ENCODE measurements at places on chromosomes 5 and 9.

GRCh38 chr9:115373000-115373709 lies 255.2 kb upstream of the TNC start:
- no peak for DNase-seq

GRCh38 chr9:95134457-95134881 lies 183.0 kb downstream of the FANCC start:
- no peak for DNase-seq

DNA sequence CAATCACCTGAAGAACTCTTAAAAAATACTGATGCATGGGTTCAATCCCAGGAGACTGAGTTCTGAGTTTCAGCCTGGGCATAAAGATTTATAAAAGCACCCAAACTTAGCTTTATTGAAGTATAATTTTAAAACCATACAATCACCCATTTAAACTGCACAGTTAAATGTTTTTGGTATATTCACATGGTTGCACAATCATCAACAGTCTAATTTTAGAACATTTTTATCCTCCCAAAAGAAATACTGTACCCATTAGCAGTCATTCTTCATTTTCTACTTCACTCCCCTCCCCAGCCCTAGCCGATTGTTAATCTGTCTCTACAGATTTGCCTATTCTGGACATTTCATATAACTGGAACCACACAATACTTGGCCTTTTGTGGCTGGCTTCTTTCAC lies 141.7 kb downstream of the ARSB start:
- no peak for DNase-seq

DNA sequence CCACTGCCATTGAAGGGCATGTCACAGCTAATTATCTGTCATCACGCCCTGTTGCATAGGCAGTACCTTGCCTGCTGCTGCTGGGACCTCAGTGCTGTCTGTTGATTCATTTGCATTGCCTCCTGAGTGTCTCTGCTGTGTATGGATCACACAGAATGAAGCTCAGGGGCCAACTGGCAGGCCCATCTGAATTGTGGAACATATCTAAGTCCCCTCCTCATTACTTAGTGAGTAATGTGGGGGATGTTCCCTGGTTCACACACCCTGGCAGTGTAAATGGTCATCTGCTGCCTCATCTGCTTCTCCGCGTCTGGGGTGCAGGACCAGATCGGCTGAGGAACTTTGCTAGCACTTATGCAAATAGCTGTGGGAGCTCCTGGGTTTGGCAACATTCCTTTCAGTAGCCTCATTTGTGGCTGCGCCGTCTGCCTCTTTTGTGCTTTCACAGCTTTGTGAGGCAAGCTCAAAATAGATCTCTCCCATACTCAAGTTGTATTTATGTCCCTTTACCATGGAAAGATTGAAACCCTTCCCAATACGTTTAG lies 25.4 kb downstream of the TYRP1 start:
- no peak for DNase-seq

DNA sequence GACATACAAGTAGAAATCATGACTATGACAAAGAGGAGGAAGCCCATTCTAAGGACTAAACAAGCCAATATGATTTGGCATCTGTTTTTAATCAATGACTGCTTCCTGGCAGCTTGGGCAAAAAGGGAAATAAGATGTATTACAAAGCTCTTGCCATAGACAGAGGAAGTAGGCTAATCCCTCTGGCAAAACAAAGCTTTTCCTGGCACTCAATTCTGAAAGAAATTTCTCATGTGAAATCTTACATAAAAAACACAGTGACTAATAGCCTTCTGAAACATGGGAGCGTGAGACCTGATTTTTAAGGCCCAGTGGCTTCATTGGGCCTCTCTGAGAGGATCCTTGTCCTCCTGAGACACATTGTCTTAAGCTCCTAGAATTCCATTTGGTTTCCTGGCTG lies 93.6 kb downstream of the COL23A1 start:
- DNase-seq, result no peak

GRCh38 chr5:57692582-57693487 lies 210.2 kb upstream of the ACTBL2 start:
- DNase-seq, result peak; percentile 46

- DNase-seq, result no peak
Observed at GRCh38 chr5:622946-623522, 10.9 kb downstream of the CEP72 start.

GRCh38 chr9:74044844-74045243 lies 452.3 kb upstream of the RORB start:
- no peak for DNase-seq

- DNase-seq, result no peak
Observed at GRCh38 chr9:16191691-16192402, 639.0 kb downstream of the CCDC171 start.

- no peak for DNase-seq
Observed at GRCh38 chr5:2454876-2455275, 296.6 kb downstream of the IRX2 start.

GRCh38 chr9:34576597-34577399 lies 12.7 kb downstream of the CNTFR start:
- DNase-seq, result no peak

GRCh38 chr9:88291856-88292255 lies 96.4 kb upstream of the SPIN1 start:
- no peak for DNase-seq

DNA sequence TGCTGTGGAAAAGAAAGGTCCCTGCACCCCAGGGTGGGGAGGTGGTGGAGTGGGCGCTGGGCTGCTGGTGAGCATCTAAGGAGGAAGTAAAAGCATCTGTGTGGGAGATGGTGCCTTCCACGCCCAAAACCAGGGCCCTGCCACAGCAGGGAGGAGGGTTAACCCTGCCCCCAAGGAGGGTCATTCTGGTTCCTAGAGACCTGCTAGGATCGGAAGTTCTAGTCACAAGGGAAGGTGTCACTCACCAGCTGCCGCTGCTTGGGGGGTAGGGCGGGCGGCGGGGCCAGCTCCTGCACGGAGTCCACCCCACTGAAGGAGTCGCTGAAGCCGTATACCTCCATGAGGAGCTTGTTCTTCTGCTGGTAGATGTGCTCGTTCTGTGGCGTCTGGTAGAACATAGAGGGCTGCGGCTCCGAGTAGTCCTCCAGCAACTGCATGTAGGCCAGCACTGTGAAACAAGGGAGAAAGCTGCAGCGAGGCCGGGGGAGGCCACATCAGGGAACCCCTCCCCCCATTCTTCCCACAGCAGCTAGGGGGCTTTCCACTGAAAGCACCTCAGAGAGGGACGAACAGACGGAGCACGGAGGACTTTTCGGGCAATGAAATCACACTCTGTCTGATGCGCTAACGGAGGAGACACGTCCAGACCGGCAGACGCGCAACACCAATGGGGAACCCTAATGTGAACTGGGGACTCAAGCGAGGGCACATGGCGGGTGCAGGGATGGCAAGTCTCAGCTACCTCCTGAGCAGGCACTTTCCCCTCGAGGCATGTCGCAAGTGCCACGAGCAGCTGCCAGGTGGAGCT lies 76.4 kb downstream of the PRRT1B start:
- no peak for DNase-seq

DNA sequence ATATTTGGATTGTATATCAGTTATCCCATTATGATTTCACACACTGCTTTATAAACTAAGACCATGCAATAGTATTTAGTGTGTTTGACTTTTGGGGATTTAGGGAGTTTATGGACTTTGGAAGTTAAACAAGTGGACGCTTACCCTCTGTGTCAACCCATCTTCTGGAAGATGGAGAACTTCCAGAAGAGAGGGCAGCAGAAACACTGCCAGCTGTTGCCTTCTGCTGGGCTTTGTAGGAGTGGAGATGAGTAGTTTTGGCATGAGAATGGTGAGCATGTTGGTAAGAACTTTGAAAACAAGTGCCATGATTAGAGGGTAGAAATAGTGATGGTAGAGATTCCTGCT lies 2.2 kb downstream of the DNAJC25 start:
- no peak for DNase-seq

DNA sequence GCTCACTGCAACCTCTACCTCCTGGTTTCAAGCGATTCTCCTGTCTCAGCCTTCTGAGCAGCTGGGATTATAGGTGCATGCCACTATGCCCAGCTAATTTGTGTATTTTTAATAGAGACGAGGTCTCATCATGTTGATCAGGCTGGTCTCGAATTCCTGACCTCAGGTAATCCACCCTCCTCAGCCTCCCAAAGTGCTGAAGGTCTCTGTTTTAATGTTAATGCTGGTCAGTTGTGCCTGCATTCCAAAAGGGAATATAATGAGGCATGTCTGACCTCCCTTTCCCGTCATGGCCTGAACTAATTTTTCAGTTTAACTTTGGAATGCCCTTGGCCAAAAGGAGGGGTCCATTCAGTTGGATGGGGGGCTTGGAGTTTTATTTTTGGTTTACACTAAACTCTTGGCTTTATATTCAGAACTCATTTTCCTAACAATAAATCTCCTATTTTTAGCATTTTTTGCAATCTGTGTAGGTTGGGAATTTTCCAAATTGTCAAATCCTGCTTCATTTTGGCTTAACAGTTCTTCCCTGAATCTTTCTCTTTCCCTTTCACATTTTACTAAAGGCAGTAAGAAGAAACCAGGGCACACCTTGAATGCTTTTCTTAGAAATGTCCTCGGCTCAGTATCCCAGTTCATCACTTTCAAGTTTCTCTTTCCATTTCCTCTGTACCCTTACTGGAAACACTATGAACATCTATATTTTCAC lies 1175.5 kb downstream of the MAT2B start:
- DNase-seq, result no peak

- no peak for DNase-seq
Observed at GRCh38 chr9:16328349-16328748, 542.1 kb downstream of the BNC2 start.

- no peak for DNase-seq
Observed at GRCh38 chr9:134912126-134912840, 5.4 kb downstream of the FCN1 start.

- DNase-seq, result no peak
Observed at GRCh38 chr9:96251451-96251850, 50.5 kb downstream of the HSD17B3 start.

- peak; percentile 44 for DNase-seq
Observed at GRCh38 chr5:92519811-92520632, 1061.0 kb downstream of the NR2F1-AS1 start.

- DNase-seq, result no peak
Observed at GRCh38 chr5:140136624-140137023, 10.9 kb downstream of the IGIP start.

GRCh38 chr9:22446589-22446949 lies at the start of gene DMRTA1:
Gene DMRTA1, plus strand, starts transcription at chr9:22446824. Its CDS starts 242 bp downstream, at chr9:22447066.
- DNase-seq, result no peak

DNA sequence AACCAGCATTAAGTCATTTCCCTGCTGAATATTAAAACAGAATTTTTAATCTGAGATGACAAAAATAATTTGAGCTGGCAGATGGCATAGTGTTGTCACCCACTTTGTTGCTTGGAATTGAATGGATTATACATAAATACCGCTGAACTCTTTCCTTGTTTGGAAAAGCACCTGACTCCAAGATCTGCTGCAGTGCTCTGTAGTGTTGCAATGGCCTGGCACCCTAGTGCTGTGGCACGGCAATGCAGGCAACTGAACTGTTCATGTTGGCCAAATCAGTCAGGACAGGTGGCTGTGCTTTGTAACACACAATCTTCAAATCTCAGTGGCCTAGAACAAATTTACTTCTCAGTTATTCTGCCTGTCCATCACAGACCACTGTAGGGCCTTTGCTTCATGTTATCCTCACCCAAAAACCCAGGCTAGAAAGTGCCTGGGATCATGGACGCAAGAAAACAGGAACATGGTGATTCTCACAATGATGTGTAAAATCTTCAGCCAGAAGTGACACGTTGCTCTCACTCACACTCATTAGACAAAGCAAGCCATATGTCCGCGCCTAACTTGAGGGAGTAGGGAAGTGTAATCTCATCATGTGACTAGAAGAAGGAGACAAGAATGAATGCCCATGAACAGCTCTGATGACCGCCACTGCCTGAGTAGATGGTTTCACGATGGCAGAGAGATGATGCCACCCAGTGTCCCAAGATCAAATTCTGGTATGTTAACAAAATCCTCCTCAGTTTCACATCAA lies 191.9 kb upstream of the PUM3 start:
- DNase-seq, result no peak

DNA sequence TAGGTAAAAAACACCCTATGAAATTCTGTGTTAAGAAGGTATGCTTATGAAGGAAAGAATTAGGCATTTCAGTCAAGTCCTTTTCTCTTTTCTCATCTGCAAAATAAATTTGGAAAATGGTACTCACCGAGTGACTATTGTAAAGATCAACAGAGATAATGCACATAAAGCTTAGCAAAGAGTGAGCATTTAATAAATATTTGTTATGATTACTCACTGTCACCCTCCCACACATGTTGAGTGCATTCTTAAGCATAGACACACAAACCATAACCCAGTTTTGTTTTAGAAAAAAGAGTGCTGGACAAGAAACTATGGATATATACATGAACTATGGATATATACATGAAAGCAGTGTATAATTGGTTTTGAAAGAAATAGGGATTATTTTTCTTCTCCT lies 54.7 kb upstream of the PRLR start:
- no peak for DNase-seq

GRCh38 chr5:31707329-31707728 lies 68.4 kb downstream of the PDZD2 start:
- DNase-seq, result no peak

- peak; percentile 21 for DNase-seq
Observed at GRCh38 chr9:127637322-127637847, 25.3 kb downstream of the STXBP1 start.

DNA sequence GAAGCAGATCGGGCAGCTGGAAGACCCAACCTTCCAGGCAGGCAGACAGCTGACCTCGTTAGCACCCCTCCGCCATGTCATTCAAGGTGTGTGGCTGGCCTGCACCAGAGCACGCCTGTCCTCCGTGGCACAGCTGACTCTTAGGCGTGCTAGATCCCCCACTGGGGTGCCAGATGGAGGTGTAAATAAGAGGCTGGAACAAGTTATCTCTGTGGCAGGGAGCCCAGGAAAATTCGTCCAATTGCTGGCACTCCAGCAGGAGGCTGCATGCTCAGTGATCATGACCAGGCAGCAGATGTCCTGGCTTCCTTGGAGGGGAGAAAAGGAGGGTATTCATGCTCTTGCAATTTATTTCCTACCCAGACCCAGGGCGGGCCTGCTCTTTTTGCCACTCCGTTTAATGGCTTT lies 7.8 kb upstream of the ALDOB start:
- no peak for DNase-seq

DNA sequence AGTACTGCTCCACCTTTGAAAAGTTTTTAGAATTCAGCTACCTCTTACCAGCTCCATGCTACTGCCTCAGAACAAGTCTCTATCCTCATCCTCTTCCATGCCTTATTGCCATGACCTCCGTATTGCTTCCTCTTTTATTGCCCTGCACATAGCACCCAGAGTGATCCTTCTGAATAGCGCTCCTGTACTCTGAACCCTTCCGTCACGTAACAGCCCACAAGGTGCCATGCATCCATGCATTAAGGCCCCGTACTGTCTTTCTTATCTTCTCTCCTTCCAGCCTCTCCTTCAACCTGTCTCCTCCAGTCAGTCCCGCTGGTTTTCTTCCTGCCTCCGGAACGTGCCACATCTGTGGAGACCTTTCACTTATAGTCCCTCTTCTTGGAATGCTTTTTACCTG lies 273.3 kb upstream of the SEMA6A start:
- no peak for DNase-seq

DNA sequence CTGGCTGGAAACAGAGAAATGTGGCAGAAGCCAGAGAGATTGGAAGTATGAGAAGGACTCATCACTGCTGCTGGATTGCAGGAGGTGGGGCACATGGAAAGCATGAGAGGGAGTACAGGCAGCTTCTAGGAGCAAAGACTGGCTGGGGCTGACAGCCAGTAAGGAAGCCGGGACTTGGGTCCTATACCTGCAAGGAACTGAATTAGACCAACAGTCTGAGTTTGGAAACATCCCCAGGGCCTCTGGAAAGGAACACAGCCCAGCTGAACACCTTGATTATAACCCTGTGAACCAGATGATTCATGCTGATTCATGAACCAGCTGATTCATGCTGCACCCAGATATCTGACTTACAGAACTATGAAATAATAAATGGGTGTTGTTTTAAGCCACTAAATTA lies 93.4 kb downstream of the OSTF1 start:
- DNase-seq, result no peak

All from LNCaP clone FGC (cell line).